ENCODE measurements at places on chromosomes 5 and 9. TPM values are rescaled to one million over a fixed set of nuclear protein-coding genes. Genes with fewer than 3 reads are reported as not detected.

GRCh38 chr5:175687231-175687701 is 29.4 kb downstream of the HRH2 start:
- DNase-seq, result no peak

MARCHF11 gene
- total RNA-seq, result 5.1 TPM

- no peak for DNase-seq
These were observed 70.5 kb upstream of the OR2K2 start for GRCh38 chr9:111400564-111400898.

EQTN gene
- total RNA-seq, result not detected

FST gene
- 17.1 TPM for total RNA-seq

IFNA2 gene
- not detected for total RNA-seq

- DNase-seq, result no peak
These were observed 4.3 kb downstream of the PCDH1 start for GRCh38 chr5:141873933-141874261.

DNA sequence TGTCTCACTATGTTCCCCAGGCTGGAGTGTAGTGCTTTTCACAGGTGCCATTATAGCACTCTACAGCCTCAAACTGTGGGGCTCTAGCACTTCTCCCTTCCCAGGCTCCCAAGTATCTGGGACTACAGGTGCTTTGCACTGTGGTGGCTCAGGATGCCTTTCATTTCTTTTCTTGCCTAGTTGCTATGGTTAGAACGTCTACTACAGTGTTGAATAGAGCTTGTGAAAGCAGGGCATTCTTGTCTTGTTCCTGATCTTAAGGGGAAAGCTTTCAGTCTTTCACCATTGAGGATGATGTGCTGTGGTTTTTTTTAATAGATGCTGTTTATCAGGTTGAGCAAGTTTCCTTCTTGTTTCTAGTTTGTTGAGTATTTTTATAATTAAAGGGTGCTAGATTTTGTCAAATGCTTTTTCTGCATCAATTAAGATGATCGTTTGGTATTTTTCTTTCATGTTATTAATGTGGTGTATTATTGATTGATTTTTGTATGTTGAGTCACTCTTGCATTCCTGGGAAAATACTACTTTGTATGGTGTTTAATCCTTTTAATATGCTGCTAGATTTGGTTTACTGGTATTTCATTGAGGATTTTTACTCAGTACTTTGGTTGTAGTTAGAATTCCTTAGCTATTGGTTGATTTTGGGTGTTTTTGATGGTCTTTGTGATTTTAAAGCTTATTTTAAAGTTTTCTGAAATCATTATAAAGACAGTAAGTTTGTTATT is 35.6 kb downstream of the GPBP1 start:
- DNase-seq, result no peak

DNA sequence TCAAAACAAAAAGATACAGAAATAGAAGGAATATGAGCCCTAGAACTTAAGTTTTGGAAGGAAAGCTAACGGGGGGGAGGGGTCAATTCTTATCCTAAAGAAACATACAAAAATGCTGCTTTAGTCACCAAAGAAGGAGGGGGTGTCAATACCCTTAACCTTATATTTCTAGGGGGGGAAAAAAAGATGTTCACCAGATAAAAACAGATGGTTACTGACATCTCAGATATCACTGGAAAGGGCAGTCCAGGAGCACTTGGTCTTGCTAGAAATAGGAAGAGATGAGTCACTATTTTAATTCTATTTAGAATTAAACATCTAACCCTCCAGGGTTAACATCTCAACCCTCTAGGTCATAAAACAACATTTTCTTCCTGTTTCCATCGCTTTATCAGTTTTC is 1.7 kb downstream of the DIAPH1 start:
- no peak for DNase-seq

- no peak for DNase-seq
These were observed 149.8 kb downstream of the ICE1 start for GRCh38 chr5:5572010-5572865.

PCDHGA2 gene
- total RNA-seq, result 0.95 TPM

GRCh38 chr9:19423163-19423562 is 14.4 kb downstream of the ACER2 start:
- no peak for DNase-seq

DNA sequence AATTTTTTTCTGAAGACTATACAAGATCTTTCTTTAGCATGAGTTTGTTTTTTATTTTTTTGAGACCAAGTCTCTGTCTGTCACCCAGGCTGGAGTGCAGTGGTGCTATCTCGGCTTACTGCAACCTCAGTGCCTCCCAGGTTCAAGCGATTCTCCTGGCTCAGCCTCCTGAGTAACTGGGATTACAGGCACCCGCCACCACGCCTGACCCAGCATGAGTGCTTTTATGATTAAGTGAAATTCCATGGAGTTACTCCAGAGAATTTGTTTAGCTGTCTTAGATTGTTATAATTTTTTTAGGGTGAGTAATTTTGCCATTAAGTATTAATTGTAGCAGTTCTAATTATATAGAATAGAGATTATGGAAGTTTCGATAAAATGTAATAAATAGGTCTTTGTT is 14.3 kb downstream of the YTHDC2 start:
- DNase-seq, result no peak

ACER2 gene
- total RNA-seq, result 1.9 TPM

RNF180 gene
- total RNA-seq, result 9.1 TPM

- DNase-seq, result peak; percentile 64
These were observed 113.2 kb upstream of the RANBP3L start for GRCh38 chr5:36414869-36415282.

GRCh38 chr9:81787747-81788632 is 98.6 kb upstream of the TLE1 start:
- no peak for DNase-seq

DNA sequence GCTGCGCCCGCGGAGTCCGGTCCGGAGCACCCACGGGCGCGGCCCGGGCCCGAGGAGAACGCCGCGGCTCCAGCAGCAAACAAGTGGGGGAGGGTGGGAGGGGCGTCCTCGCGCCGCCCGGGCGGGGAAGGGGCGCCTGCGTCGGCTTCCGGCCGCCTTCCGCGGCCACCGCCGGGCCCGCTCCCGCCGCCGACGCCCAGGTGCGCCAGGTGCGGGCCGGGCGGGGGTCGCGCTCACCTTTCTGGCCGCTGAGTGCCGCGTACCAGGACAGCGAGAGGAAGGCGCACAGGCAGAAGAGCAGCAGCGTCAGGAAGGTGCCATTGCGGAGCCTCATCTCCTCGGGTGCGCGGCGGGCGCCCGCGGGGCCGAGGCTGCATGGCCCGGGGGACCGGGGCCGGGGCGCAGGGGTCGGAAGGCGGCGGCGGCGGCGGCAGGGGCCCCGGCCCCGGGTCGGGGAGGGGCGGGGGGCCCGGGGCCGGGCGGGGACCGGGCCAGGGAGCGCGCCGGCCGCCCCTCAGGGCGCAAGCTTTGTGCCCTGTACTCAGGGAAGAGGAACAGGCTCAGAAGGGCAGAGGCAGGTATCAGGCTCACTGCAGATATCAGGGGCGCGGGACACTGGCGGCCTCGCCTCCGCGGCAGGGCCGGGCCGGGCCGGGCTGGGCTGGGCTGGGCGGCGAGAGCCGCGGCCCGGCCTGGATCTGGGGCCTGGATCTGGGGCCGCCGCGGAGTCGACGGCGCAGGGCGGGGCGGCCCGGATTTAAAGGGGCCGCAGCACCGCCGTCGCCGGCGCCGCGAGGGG is at the start of gene MGAT4B:
MGAT4B (minus strand) TSS at position 617 of the 799 bp plus-strand sequence; CDS start at position 334, 283 bp downstream.
- DNase-seq, result peak; percentile 83

DNA sequence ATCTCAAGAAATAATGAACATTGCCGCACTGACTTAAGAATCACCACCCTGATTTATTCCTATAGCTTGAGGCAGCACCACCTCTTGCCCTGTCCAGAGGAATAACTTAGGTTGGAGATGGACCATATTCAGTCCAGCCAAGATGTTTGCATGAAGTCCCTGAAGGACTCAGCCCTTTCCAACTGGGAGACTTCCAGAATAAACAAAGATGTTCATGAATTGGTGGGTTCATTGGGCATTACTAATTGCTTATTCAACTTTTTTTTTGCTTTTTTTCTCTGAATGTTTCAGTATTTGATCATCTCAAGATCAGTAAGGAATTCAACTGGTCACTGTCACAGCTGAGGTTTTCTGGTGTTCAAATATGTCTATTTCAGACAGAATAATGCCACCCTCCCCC is 470.6 kb downstream of the CCDC171 start:
- no peak for DNase-seq

DNA sequence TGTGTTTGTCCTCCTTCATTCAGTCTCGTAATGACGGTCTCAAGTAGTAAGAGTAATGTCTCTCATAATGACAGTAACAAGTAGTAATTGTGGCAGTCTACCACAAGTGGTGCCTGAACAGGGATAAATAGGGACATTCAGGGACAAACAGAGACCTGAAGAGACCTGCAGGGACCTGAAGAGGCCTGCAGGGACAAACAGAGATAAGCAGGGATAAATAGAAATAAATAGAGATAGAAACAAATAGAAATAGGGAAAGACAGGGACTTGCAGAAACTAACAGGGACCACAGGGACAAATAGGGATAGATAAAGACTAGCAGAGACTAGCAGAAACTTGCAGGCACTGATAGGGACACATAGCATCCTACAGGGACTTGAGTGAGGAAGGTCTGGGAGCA is 7.9 kb downstream of the UGT3A2 start:
- DNase-seq, result no peak

DNA sequence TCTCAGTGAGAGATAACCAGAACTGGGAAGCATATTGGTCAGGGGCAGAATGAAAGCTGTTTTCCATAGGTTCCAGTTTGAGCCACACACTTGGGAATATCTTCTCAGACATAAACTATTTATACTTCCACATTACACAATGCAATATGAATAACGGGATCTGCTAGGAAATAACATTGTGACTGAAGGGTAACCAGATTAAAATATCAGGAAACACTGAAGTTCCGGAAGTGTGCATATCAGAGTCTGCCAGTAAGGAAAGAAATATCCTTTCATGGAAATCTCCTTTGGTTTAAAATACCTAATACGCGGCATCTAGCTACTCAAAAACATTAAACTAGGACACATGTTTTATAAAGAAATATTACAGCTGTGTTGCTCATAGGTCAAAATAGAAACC is 56.3 kb downstream of the ST8SIA4 start:
- DNase-seq, result peak; percentile 65

CTXN3 gene
- total RNA-seq, result not detected

DNA sequence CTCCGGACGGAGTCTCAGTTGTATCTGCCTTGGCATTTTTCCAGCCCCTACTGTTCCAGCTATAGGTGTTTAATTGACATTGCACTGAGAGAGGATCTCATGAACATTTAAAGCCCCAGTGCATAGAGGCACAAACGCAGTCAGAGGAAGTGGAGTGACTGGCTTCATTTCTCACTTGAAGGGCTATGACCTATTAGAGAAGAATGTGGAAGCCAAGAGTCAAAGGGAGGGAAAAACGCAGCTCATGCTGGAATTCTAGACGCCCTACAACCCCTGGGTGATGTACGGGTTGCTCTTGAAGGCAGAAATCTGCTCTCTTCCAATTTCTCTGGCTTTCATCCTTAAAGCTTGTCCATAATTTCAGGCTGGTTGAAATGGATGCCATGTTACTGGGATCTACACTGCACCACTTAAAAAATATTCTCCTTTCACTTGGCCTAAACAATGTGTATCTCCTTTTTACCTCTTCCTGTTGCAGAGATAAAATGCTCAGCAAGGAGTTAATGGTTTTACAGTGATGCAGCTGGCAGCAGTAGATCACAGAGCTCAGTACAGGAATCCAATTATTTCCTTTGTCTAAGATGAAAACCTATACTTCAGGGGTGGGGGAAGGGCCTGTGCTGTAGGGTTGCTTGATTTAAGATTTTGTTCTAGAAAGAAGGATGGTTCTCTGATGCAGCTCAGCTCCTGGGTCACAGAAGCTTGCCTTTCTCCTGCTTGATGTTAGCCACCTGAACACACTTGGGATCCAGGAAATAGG is 61.8 kb upstream of the MAMDC2 start:
- no peak for DNase-seq

- DNase-seq, result no peak
These were observed 388.9 kb upstream of the CDH10 start for GRCh38 chr5:25033658-25034057.

DNA sequence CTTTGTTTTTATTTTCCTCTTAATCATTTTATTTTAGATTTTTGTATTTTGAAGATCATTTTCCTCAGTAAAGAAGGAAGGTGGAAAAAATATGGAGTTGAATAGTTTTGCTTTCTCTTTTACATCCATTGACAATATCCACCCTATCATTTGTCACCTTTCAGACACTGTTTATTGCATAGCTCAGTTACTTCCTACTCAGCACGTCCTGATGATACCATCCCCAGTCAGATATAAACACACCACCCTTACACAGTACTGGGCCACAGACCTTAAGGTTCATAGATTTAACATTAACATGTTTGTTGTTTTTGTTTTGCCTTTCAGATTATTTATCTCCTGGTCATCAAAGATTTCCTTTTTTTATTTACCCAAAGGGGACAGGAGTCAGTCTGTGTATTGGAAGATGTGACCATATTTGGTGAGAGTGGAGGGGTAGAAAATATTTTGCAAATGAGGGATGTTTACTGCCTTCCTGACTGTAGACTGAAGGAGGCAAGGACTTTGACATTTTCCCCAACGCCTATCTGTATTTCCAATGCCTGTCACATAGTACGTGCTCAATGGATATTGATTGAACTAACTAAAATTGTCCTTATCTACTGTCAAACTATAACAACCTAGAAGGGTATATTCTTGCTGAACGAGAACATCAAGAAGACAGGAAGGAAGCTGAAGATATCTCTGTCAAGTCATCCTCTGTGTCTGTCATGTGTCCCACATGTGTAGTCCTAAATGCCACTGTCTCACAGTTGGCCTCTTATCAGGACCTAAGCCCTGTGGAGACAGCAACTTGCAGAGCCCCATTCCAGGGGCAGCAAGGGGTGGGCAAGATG is 15.6 kb downstream of the STX17 start:
- DNase-seq, result no peak

TTLL11 gene
- total RNA-seq, result 4.7 TPM

- no peak for DNase-seq
These were observed 1.9 kb upstream of the SH3PXD2B start for GRCh38 chr5:172456076-172456722.

DNA sequence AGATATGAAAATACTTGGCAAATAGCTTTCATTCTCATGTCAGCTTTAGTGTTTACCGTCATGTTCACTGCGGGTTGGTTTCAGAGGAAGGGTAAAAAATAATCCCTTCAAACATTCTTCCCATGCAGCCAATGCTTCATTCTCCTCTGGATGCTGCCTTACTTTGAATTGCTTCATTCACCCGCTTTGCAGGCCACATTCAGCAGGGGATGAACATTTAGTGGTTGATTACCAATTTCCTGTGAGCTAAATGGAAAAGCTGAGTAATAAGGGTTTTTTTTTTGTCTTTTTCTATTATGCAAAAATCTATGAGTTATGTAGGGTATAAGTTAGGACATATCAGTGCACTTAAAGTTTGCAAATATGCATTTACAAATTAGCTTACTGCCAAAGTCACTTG is 96.3 kb upstream of the MEF2C start:
- DNase-seq, result peak; percentile 34

All from cardiac muscle cell (in vitro differentiated cells and primary cell).